ENCODE measurements at places on chromosomes 2 and 18.

DNA sequence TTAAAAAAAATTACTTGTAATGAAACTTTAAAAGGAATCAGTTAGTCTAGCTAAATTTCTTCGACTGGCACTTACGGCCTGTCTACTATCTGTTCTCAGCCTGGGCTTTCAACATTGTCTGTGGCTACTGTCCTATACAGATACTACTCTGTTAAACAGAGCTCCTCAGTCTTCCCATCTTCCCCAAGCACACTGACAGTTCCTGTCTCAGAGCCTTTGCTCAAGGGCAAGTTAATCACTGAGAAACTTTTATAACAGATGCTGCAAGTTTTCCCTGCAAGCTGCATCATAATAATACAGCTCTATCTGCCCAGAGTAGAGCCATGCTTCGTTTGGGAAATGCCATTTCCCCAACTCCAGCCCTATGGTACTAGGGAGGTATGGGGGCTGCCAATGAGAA lies 11.3 kb upstream of the YPEL5 start:
- no peak for DNase-seq

GRCh38 chr2:10556271-10557140 lies 108.4 kb upstream of the ODC1 start:
- no peak for DNase-seq

GRCh38 chr2:172813314-172813888 lies 77.8 kb downstream of the RAPGEF4 start:
- no peak for DNase-seq

DNA sequence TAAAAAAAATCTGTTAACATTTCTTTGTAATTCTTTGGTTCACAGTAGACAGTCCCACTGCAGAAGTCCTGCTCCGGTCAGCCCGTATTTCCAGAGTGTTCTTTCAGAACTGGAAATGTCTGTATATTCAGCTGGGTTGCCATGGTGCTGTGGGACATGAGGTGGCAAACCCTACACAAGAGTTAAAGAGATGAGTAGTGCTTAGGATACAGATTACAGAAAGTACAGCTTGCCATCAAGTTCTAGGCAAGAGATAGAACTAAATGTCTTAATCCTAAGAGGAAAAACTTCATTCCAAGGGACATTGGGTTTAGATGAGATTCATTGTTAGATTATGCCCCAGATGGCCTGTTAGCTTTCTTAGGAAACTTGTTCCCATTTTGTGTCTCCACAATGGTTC lies 60.1 kb downstream of the FMNL2 start:
- no peak for DNase-seq

- no peak for DNase-seq
These were observed 24.3 kb downstream of the FHOD3 start for GRCh38 chr18:36321658-36322407.

- DNase-seq = no peak
These were observed 66.4 kb downstream of the ZNF516 start for GRCh38 chr18:76428396-76429261.

- no peak for DNase-seq
These were observed 10.3 kb upstream of the FTCDNL1 start for GRCh38 chr2:199861132-199861774.

DNA sequence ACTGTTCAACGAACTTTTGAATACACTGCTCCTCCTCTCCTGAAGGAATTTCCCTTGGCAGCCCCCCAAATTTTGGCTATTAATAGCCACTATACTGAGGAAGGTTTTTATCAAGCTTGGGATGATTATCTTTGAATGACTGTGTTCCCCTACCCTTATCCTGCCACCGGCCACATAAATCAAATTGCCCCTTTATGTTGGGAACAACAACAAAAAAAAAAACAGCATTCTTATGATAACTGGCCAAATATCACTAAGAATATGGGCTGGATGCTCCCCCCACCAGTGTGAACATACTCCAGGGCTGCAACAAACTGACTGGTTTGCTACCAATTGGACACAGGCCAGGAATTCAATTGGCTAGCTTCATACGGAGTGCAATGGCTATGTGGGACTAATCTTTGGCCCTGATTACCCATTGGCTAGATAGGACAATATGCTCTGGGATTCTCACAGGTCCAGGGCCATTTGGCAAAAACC lies 20.6 kb downstream of the DUSP11 start:
- no peak for DNase-seq

DNA sequence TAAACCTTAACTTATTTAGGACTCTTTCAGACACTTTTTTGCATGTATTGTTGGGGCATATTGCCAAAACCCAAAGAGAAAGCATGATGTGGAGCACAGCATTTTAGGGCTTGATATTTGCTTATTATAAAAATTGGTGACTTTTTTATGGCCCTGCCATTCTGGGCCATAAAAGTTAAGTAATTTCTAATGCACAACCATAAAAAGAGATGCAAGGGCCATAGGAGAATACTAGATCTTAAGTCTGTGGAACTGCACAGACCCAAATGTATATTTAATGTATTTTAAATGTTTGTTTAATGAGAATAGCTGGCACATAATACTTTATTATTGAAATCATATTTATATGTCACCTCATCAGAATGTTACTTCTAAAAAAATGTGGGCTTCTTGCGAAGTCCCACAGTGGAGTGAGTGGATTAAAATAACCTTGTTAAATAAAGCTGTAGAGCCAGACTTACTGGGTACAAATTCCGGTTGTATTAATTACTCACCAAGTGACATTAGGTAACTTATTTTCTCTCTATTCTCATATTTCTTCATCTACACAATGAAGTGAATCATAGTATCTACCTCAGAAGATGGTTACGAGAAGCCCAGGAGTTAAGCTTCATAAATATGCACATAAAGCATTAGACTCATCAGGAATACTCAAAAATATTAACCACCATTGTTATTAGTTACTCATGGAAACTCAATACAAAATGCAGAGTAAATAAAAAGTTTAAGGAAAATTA lies 52.2 kb downstream of the HNMT start:
- no peak for DNase-seq

DNA sequence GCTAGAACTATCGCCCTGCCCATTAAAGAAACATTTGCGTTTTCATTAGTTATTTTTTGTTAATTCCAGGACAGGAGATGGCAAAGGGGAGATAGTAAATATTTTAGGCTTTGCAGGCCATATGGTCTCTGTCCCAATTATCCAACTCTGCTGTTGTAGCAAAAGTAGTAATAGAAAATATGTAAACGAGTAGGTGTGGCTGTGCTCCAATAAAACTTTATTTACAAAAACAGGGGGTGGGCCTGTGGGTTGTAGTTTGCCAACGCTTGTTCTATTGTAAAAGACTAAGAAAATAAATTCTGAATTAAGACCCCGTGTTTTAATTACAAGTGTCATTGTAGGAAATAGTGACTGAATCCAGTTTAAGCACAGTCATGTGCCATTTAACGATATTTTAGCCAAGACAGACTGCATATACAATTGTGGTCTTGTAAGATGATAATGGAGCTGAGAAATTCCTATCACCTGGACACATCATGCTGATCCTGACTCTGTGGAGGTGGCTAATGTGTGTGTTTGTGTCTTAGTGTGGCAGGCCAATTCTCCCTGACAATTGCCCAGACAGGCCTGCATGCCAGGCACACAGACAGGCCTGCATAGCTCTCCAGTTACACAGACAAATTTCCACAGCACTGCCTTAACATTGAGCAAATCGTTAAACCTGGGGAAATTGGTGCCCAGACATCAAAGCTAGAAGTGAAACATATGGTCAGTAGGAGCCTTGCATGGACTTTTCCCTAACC lies 76.4 kb downstream of the SKA1 start:
- DNase-seq = no peak

DNA sequence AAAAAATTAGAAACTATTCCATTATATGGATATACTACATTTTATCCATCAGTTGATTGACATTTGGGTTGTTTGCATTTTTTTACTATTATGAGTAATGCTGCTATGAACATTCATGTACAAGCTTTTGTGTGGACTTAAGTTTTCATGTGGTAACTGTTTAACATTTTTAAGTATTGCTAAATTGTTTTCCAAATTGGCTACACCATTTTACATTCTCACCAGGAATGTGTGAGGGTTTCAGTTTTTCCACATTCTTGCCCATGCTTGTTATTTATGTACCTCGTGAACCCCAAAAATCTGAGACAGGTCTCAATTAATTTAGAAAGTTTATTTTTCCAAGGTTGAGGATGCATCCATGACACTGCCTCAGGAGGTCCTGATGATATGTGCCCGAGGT lies 3.1 kb upstream of the TXNL4A start:
- no peak for DNase-seq

- DNase-seq = no peak
These were observed 551.7 kb upstream of the NETO1 start for GRCh38 chr18:73419531-73419930.

- DNase-seq = no peak
These were observed 22.3 kb downstream of the DNAH7 start for GRCh38 chr2:196046123-196046917.

DNA sequence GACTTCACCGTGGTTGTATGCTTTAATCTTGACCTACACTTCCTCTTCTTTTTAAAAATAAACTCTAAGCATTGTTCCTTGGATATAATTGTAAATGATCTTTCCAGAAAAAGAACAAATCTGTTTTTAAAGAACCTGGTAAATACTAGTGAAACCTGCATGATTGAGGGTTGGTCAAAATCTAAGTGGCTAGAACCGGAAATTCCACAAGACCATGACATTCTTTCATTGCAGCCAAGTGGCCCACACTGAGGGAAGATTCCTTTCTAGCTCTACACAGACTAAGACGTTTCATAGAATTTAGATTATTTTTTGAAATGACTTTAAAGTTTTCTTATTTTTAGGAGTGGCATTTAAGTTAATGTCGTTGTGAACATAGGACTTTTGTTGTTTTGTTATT lies 356.7 kb downstream of the NYAP2 start:
- DNase-seq = no peak

GRCh38 chr2:70103531-70104061 lies 16.3 kb downstream of the PCBP1 start:
- no peak for DNase-seq

DNA sequence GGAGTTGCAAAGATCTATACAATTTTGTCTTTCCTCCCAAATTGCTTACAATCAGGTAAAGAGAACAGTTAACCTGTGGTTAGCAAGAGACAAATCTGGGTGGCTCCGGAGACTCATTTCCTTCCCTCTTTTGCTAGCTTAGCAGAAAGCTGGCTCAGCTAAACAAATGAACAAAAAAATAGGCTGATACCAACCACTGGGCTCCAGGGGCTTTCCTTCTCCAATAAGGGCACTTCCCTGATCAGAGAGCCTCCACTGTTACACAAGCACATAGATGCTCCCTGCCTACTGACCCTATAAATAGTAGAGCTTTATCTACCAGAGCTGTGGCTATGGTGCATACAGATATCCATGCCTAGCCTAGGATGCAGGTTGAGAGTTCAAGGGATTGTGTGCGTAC lies 90.1 kb upstream of the ARL5A start:
- DNase-seq = no peak

- no peak for DNase-seq
These were observed 32.4 kb downstream of the HS1BP3 start for GRCh38 chr2:20618468-20618885.

DNA sequence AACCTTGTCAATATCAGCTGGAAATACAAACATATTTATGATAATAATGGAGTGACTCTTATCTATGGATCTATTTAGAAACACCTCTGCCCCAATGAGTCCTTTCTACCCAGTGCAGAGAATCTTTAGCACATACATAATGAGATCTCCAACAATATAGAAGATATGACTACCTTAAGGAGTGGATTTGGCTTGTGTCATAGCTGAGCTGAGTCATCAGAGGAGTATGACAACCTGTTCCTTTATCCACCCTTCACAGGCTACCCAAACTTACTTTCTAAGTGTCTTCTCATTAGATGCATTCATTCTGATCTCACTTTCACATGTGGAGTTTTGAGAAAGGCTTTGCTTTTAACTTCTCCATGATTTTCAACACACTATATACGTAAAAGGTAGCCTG lies 1218.9 kb downstream of the DSC3 start:
- DNase-seq = no peak

- no peak for DNase-seq
These were observed 133.0 kb downstream of the WDSUB1 start for GRCh38 chr2:159153463-159153862.

DNA sequence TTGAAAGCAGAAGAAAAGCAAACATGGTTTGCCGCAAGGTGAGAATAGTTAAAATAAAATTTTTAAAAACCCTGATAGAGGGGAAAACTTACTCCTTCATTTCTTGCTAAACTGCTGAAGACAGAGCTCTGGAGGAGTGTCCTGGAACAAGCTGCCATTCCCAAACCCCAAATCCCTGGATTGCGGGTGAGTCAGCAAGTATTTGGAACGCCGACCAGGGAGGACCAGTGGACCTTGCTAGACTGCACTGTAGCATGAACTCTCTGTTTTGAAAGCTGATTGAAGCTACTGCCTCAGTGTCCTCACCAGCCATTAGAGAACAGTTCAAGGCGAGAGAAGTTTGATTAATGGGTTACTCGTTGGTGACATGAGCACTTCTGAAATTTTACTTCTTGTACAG lies 99.4 kb upstream of the RASGRP3 start:
- no peak for DNase-seq

GRCh38 chr2:20629581-20630171 lies 21.2 kb downstream of the HS1BP3 start:
- no peak for DNase-seq

DNA sequence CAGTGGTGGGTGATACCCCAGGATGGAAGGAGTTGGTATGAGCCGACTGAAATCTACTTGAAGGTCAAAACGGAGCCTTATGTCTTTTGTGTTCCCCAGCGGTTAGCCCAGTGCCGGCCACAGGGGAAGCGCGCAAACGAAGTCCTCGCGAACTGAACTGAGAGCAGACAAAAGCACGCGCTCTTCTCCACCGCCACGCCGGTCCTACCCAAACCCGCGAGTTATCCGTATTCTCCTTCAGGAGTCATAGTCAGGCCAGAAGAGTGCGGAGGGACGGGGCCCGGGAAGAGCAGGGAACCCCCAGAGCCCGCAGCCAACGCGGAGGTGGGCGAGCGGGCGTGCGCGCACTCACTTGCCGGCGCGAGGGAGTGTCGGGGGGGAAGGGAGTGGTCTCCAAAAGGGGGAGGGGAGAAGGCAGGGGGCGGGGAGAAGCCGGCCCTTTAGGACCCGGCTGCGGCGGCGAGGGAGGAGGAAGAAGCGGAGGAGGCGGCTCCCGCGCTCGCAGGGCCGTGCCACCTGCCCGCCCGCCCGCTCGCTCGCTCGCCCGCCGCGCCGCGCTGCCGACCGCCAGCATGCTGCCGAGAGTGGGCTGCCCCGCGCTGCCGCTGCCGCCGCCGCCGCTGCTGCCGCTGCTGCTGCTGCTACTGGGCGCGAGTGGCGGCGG lies at the start of gene IGFBP2:
IGFBP2 (plus strand) TSS at position 469 of the 664 bp plus-strand sequence; CDS start at position 573, 104 bp downstream.
- DNase-seq = no peak
